ENCODE measurements at places on chromosomes 13 and 19. TPM values are rescaled to one million over a fixed set of nuclear protein-coding genes. Genes with fewer than 3 reads are reported as not detected.

DNA sequence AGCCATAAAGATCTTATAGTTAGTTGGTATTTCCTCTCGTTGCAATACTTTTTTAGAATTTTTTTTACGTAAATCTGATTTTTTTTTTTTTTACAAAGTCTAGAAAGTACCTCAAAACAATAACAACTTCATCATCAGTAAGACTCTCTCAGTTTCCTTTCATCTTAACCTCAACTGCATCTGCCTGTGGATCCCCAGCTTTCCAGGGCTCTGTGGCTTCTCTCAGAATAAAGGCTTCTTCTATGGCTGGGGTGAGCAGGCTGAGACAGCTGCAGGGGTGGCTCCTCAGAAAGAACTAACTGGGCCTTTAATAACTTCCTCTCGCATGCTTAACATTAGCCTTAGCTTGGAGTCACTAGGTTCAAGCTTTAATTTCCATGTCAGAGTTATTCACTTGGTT is 4.2 kb downstream of the ZNF506 start:
- no peaks in the 10 kb centered on the region for H3K27me3 ChIP-seq
- H3K36me3 ChIP-seq = no peaks in the 10 kb centered on the region
- no peak overlapping the region for H3K27ac ChIP-seq

DNA sequence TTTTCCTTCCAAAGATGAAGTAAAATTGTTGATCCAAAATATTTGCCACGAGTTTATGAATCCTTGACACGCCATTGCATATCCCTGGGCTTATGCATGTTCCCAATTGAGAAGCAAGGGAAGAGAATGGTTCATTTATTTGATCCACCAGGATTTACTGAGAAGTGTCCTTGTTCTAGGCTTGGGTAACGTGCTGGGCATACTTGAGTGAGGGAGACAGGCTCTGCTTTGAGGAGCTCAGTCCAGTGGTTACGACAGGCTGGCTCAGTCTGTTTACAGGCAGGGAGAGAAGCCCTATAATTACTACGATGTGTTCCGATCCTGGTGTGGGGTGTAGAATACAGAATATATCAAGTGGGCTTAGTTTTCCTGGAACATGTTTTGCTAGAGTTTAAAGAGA is 6.3 kb upstream of the PNMA8C start:
- no peaks in the 10 kb centered on the region for H3K27me3 ChIP-seq
- no peak overlapping the region for H3K4me3 ChIP-seq
- H3K4me1 ChIP-seq = no peaks in the 10 kb centered on the region
- H3K36me3 ChIP-seq = no peaks in the 10 kb centered on the region
- no peak for DNase-seq

DNA sequence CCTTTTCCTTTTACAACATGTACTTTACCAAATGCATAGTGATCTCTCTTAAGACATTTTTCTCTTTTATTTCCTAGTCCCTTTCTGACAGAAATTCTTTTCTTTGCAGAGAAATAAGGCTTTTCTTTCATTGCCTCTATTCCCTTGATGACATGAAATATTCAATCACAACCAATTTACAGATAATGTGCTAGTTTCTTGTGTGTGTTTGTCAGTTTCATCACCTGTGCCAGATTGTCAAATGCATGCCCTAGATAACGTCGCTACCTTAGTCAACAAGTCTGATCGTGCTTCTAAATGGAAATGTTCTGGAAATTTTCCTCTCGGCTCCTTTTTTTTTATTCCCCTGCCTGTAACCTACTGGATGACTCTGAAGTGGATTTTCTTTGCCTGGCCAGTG is 478.1 kb downstream of the KLF5 start:
- no peak for DNase-seq
- no peak overlapping the region for H3K27ac ChIP-seq
- H3K27me3 ChIP-seq = no peaks in the 10 kb centered on the region

GRCh38 chr13:97240788-97241734 is 18.9 kb downstream of the MBNL2 start:
- no peak overlapping the region for H3K4me3 ChIP-seq
- no peak for DNase-seq
- H3K36me3 ChIP-seq = no peaks in the 10 kb centered on the region

DNA sequence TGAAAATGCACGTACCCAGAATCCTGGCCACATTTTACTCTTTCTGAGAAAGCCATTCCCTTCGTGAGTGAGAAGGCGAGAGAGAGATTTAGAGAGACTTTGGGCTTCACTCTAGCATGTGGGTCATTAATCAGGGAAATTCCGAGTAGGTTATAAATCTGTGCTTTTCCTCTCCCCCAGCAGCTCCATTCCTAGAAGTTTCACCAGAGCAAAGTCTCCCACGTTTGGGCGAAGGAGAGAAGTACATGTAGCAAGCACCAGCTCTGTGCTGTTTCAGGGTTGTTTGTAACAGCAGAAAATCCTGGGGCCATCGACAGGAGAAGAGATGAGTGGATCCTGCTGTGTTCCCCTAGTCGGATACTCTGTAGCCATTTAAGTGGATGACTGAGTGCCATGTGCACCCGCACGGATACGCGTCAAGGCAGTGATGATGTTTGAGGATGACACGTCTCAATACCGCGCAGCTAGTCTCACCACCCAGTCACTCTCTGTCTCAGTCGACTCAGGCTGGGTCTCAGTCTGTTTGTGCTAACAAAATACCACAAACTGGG is 131.8 kb upstream of the PEG3 start:
- no peaks in the 10 kb centered on the region for H3K4me1 ChIP-seq
- H3K36me3 ChIP-seq = no peaks in the 10 kb centered on the region
- H3K27me3 ChIP-seq = no peaks in the 10 kb centered on the region

The RNF225 gene
- total RNA-seq = not detected

DNA sequence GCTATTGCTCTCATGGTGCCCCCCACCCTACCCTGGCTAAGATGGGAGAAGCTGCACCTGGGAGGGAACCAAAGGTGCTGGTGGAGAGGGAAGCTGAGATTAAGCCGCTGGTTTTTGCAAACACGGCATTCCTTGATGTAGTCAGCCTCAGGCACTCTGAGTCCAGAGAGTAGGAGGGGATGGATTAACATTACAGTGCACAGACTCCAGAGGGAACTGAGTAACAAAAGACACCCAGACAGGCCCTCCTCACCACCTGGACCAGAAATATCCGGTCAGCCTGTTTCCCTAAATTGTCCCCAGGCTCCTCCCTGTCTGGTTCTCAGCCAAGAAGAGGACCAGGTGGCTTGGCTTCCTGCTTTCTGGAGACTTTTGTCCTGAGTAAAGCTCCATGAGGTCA is 28.9 kb upstream of the PABPC3 start:
- no peaks in the 10 kb centered on the region for H3K4me1 ChIP-seq
- H3K27ac ChIP-seq = no peak overlapping the region
- no peaks in the 10 kb centered on the region for H3K27me3 ChIP-seq
- H3K4me3 ChIP-seq = no peak overlapping the region
- DNase-seq = no peak

DNA sequence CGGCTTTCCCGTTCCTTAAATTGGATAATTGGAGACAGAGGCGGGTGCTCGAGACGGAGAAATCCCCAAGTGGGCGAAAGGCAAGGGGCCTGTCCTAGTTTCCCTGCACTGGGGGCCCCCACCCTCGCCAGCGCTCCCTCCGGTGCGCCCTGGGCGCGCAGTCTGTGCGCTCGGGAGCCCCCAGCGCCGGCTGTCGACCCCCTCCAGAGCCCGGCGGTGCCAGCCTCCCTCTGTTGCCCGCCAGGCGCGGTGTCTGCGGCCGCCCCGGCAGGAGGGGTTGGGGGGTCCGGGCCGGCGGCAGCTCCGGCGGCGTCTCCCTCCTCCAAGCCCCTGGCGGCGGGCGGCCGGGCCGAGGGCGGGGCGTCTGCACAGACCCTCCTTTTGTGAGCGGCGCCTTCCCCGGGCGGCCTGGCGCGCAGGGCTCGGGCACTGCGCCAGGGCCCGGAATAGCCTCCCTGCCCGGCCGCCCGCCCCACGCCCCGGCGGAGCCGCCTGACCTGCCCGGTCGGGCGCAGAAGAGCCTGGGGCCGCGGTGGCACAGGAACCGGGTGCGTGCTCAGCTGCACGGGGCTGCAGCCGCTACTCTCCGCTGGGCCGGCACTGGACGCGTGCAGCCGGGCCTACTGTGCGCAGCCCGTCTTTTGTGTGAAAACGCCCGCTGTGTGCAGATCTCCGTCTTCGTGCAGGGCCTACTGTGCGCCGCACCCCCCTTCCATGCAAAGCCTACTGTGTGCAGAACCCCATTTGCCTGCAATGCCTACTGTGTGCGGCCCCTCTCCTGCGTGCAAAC is 13.2 kb downstream of the GADD45B start:
- no peaks in the 10 kb centered on the region for H3K36me3 ChIP-seq
- H3K27ac ChIP-seq = peak overlapping the region; percentile 77
- no peaks in the 10 kb centered on the region for H3K27me3 ChIP-seq
- H3K4me3 ChIP-seq = peak overlapping the region; percentile 59

- H3K27me3 ChIP-seq = no peaks in the 10 kb centered on the region
- H3K36me3 ChIP-seq = peaks cover 42% of the 10 kb centered on the region
- H3K4me1 ChIP-seq = no peaks in the 10 kb centered on the region
- DNase-seq = no peak
- H3K4me3 ChIP-seq = no peak overlapping the region
Measured at GRCh38 chr19:47381653-47382279, 32.7 kb downstream of the DHX34 start.

The PSG11 gene
- total RNA-seq = not detected
